Mucosa of gallbladder (tissue), 1 donor: ENCODE measurements at places on chromosomes 1 and 21.
A peak's percentile ranks its signal among the peaks of the same experiment; 100 is the strongest.

DNA sequence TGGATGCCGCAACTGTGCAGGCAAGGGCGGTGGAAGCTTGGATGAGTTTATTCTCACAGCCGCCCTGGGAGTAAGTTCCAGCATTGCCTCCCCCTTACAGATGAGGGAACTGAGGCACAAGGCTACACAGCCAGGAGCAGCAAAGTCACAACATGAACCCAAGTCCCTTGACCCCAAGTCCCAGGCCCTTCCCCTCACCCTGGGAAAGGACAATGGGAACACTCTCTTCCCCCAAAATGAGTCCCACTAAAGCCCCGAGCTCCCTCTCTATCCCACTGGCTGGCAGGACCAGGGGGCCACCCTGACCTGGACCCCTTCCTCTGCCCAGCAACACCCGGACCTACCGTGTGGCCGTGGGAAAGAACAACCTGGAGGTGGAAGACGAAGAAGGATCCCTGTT, 3.9 kb downstream of the CTRC start:
- DNase-seq: no peak

- DNase-seq: no peak
These were observed 22.4 kb upstream of the FOXO6 start for GRCh38 chr1:41338820-41339219.

DNA sequence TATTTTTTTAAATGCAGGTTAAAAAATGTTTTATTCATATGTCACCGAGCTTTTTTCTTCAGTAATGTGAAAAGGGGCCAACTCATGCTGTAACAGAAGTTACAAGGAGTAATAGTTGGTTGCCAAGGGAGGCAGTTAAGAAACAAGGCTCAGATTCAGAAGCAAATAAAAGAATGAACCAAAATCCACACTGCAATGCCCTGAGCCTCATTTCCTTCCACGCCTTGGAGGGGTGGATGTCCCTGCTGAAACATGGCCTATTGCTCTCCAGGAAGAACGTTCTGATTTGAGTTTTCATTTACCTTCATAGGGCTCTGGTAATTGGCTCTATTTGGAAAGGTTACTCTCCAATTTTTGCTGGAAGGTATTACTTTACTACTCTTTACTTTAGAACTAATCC, 24.4 kb downstream of the ALG14 start:
- DNase-seq: no peak

DNA sequence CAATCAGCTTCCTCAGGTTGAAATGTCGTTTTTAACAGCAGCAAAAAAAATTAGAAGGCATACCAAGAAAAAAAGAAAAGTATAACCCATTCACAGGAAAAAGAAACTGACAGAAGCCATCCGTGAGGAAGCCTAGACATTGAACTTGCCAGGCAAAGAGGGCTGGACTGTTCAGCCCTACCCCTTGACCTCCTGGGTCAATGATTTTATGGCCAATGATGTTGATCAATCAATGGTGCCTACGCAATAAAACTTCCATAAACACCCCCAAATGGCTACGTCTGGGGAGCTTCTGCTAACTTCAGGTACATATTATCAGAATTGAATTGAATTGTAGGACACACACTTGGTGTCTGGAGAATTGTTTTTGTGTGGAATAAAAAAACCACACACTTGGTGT, 4.8 kb upstream of the PSEN2 start:
- DNase-seq: no peak

DNA sequence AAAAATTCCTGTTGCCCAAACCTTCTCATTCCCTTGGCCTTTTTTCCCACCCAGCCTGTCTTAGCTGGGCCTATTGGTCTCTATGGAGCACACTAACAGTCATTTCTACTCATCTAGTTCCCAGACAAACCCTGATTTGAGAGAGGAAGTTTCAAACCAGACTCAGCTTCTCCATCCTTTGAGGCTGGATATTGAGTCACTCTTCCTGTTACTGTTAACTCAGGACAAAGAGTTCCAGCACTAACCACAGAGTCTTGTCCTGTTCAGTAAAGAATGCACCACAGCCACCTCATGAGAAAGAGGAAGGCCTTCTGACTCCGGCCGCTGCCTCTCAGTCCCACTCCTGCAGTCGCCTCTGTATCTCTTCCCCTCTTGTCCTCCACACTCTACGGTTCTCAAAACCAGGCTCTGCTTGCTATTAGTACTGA, 137.8 kb downstream of the PTPRC start:
- peak; percentile 50 for DNase-seq

DNA sequence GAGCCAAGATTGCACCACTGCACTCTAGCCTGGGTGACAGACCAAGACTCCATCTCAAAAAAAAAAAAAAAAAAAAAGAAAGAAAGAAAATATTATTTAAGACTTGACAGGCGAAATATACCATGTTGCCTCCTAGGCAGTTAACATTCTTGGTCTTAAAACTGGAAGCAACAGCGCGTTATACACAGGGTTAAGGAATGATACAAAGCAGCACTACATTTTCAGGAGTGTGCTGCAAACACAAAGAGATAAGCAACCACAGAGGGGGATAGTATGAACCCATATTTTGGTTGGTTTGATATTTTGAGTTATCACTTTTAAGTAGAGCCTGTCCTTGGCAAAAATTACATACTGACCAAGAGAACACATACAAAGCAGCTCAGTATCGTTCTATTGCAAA, 25.1 kb downstream of the USP24 start:
- DNase-seq: no peak

GRCh38 chr1:229717786-229718576, 91.9 kb downstream of the URB2 start:
- no peak for DNase-seq

- DNase-seq: no peak
These were observed 93.0 kb downstream of the SIM2 start for GRCh38 chr21:36791695-36792470.

DNA sequence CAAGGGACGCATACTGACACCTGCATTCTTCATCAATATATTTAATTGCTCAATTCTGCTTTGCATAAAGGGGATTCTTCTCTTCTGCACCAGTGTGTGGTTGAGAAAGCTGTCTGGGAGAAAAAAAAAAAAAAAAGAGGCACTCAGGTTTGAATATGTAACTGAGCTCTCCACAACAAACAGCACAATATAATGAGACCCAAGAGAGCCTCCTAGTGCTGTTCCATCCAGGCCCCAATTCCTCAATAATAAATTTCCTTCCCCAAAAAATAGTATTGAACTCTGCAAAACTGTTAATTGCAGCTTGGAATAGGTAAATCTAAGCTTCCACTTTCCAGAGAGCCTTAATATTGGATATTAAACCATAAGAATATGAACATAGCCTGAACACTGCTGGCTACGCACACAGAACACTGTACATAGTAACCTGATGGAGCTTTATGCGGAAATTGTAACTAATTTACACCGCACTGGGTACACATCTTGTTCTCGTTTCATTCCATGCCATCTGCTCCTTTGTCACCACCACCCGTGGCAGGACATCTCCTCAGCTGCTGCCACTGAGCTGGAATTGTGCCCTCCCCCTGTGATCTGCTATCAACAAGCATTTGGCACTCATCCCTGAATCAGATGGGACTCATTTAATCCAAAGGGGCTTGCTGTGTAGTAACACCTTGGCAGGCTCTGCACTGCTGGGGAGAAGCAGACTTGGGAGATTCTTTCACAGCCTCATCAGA, 272.0 kb downstream of the HHIPL2 start:
- no peak for DNase-seq

GRCh38 chr1:161946071-161946987, 77.3 kb downstream of the OLFML2B start:
- no peak for DNase-seq

GRCh38 chr1:161907265-161907664, 116.4 kb downstream of the OLFML2B start:
- DNase-seq: no peak

DNA sequence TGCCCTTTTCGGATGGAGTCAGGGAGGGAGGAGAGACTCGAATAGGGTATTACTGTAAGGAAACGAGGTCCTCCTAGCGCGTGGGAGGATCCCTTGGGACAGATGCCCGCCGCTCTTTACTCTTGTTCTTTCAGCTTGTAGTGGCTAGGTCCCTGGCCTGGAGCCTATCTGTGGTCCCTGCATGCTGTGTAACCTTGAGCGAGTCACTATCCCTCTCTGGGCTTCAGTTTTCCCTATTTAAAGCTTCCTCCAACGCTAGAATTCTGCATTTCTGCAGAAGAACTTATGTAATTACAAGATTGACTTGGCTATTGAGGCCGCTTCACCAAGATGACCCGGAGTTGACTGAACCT, 744 bp downstream of the MIER1 start:
- DNase-seq: no peak

DNA sequence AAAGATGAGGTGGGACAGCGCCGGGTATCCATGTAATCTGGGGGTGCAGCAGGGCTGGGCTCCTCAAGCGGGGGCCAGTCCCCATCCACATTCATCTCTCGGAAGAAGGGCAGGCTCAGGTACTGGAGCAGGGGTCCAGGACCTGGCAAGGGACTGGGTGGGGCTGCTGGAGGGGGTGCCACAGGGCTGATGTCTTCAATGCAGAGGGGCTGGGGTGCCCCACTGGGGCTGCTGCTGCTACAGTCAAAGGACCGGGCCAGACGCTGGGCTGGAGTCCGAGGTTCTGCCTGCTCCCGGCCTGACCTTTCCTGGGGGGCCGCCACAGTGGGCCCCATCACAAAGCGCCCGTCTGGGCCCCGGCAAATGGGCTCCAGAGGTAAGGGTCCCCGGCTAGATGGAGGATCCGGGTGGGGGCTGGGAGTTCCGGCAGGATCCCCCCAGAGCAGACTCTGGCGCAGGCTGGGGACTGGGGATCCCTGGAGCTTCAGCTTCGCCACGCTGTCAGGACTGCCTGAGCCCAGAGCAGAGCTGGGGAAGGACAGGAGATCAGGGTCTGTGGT, 3.3 kb upstream of the TAGLN2 start:
- DNase-seq: no peak

DNA sequence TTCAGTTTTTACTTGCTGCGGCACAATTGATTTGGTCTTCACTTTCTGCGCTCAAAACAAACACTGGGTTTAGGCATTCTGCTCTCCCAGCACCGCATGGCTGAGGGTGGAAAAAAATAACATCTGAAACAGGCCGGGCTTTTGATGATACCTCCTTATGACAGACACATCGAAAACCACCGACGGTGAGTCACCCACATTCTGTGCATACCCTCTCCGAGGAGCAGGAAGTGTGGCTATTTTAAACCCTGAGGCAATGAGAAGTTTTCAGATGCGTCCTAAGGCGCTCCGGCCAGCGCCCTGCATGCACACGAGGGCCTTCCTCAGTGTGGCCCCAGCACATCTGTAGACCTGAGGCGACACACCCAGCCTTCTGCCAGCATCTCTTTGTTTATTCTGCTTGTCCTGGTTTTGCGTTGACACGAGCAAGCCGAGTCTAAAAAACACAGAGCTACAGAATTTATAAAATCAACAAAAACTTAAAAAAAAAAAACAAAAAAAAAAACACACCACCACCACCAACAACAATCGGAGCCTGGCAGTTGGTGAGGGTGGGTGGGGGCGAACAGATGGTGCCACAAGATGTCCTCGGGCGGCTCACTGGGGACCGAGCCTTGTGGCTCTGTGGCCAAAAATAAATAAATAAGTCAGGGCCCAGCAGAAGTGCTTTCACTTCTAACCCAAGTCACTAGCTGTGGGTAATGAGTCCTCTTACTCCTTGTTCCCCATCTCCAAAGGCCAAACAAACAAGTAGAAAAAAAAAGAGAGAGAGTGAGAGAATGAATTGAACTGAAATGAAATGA, 162.6 kb upstream of the IRF2BP2 start:
- peak; percentile 76 for DNase-seq

GRCh38 chr1:9069326-9070100, at the start of gene SLC2A5:
Gene SLC2A5, minus strand, starts transcription at chr1:9069635. Its CDS starts 99 bp downstream, at chr1:9069536.
- no peak for DNase-seq

DNA sequence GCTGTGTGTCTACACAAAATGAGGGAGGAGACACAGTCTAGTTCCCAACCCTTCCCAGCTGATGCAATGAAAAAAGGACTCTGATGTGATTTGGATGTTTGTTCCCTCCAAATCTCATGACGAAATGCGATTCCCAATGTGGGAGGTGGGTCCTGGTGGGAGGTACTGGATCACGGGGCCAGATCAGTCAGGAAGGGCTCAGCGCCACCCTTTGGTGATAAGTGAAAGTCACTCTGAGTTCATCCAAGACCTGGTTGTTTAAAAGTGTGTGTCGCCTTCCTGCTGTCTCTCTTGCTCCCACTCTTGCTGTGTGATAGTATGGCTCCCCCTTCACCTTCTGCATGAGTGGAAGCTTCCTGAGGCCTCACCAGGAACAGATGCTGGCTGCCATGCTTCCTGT, 63.2 kb downstream of the GNG4 start:
- no peak for DNase-seq

- DNase-seq: no peak
These were observed 837 bp downstream of the NDUFS5 start for GRCh38 chr1:39026866-39027507.

DNA sequence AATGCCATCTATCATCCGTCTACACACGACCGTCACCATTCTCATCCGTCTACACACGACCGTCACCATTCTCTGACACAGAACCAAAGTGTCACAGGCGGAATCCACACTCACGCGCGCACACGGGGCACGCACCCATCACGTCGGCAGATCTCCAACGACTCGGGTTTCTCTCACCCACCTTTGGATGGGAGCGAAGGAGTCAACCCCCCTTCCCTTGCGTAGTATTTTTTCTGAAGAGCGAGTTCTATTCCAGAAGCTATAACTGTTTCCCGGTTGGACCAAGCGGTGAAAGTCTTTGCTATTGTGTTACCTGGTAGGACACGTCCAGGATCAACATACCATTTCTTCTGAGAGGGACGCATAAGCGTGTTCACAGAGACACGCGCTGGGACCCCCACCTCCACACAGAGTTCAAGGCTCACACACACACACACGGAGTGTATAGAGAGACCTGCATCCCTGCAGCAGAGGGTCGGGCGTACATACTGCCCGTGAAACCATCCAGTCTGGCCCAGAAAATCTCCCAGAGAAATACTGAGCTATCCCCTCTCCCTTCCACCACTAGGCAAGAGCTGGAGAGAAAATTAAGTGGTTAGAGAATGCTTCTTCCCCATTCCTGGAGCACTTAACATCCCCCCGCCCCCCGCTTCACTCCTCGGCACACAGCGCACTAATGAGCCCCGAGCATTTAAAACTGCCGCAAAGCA, 741 bp downstream of the DUSP10 start:
- DNase-seq: no peak

DNA sequence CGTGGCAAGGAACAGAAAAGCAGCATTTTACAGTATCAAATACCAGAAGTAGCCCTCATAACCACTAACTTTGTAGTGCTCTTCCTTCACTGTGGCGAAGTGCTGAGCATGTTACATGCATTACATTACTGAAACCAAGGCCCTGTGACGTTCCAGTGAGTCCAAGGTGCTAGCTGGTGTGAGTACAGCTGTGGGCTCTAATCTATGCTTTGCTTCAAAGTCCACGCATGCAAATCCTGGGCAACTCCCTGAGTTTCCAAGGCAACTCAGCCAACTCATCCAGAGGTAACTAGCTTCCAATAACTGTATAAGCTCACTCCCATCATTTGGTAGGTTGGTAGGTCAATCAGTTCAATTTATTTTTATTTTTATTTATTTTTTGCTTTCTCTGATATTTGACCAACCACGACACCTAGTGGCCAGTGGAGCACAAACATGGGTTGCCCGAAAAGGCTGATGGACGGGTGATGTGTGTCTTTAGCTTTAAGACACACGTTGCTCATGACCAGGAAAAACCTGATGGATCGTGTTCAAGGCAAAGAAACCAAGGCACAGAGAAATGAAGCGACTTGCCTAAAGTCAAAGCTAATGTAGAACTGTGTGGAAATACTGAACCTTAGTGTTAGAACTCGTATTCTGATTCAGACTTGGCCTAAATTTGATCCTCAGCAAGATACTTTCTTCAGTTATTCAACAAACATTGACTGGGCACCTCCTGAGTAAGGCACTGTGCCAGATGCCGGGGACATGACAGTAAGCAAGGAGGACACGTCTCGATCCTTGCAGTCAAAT, 73.0 kb downstream of the GNG12 start:
- peak; percentile 86 for DNase-seq
